Stimulated activated naive CD4-positive, alpha-beta T cell treated with Interleukin-2 at 50 U/mL for 16 hours (primary cell): ENCODE measurements at places on chromosomes 13 and 19.

- DNase-seq = no peak
These were observed 29.2 kb downstream of the ZNF844 start for GRCh38 chr19:12093777-12094176.

- DNase-seq = no peak
These were observed 15.5 kb downstream of the KLF2 start for GRCh38 chr19:16340092-16340491.

- DNase-seq = no peak
These were observed 123.8 kb downstream of the STK24 start for GRCh38 chr13:98452851-98453843.

GRCh38 chr13:51416107-51416506, 36.7 kb downstream of the INTS6 start:
- DNase-seq = no peak

GRCh38 chr13:45078003-45078402, 42.3 kb upstream of the GTF2F2 start:
- no peak for DNase-seq

GRCh38 chr13:33863188-33863789, 45.3 kb downstream of the RFC3 start:
- DNase-seq = no peak

DNA sequence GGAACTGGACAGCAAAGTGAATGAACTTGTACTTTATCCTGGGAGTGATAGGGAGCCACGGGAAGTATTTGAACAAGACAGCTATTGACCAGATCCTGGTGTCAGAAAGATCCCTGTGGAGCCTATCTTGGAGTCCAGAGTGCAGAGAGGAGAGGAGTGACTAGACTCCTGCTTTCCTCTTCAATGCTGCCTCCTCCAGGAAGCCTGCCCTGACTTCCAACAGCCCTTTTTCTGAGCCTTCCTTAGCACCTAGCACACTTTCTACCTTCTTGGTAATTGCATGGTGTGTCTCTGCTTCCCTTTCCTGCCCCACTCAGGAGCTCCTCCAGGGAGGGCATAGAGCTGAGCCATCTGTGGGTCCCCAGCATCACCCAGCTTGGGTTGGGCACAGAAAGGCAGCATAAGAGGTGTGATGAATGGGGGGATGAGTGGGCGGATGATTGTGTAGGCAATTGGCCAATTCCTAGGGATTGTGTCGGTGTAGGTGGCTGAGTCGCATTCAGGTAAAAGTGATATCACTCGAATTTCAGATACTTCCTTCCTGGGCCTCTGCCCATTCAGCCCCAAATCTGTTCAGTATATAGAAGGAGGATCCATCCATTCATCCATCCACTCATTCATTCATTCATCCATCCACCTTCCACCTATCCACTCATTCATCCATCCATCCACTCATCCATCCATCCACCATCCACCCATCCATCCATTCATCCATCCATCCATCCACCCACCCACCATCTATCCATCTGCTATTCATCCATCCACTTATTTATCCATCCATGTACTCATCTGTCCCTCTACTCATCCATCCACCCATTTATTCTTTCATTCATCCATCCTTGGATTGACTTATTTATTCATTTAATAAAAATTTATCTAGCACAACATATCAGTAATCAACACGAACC, 26.9 kb downstream of the CYP4F22 start:
- DNase-seq = no peak

DNA sequence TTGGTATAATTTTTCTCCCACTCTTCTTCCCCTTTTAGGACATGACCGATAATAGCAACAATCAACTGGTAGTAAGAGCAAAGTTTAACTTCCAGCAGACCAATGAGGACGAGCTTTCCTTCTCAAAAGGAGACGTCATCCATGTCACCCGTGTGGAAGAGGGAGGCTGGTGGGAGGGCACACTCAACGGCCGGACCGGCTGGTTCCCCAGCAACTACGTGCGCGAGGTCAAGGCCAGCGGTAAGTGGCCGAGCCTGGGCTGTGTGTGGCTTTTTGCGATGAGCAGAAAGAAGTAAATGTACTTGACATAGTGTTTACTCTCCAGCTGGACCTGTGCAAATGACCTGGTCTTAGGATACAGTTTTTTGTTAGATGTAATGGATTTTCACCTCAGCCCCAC, 102.5 kb downstream of the ARHGEF7 start:
- DNase-seq = no peak

DNA sequence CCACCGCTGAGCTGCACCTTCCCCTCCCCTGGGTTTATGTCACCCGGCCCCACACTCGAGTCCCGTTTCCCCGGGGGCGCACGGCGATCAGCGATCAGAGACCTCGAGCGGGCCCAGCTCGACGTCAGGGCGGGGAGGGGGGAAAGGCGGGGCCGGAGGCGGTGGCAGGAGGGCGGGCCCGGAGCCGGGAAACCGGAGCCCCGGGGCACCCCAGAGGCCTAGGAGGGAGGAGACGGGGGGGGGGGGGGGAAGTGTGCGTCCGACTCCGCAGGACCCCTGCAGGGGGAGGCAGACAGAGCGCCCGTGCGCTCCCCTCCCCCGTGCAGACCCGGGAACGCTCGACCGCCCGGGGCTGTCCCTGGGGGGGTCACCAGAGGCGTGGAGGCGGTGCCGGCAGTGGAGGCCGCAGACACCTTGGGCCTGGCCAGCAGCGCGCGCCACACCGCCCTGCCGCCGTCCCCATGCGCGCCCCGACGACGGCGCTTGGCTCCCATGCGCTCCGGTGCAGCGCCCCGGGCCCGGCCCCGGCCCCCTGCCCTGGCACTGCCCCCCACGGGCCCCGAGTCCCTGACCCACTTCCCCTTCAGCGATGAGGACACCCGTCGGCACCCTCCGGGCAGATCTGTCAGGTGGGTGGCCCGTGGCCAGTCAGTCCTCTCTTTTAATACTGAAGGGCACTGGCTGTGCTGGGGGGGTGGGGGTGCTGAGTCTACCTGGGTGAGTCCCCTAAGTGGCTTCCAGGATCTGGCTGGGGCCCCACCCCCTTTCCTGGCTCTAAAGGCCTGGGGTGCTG, 11.8 kb downstream of the PDE4A start:
- peak; percentile 47 for DNase-seq

GRCh38 chr13:29746148-29746677, 104.2 kb downstream of the UBL3 start:
- no peak for DNase-seq

DNA sequence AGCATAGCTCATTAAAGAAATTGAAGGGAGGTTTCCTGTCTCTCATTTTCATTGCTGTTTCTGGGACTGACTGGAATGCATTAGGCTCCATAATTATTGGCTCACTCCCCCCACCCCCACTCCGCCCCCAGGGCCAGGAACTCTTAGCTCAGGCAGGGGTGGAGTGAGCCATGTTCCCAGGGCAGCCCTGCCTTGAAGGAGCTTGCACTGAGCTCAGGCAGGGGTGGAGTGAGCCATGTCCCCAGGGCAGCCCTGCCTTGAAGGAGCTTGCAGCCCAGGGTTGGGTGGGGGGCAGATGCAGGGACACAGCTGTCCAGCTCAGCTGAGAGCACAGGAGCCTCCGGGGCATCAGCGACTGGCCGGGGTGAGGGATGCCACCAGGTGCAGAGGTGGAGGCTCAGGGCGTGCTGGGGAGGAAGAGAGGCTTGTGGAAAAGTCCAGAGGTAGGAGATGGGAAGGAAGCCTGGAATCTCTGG, 39.1 kb upstream of the TFDP1 start:
- no peak for DNase-seq

GRCh38 chr19:15285896-15286591, 46.3 kb downstream of the BRD4 start:
- DNase-seq = no peak

- peak; percentile 62 for DNase-seq
These were observed 689 bp downstream of the ING1 start for GRCh38 chr13:110713981-110714796.

GRCh38 chr13:24668511-24668910, 11.7 kb upstream of the ATP12A start:
- DNase-seq = no peak

- DNase-seq = no peak
These were observed 10.8 kb upstream of the MISP start for GRCh38 chr19:739998-740715.

GRCh38 chr19:4007836-4008539, 452 bp downstream of the PIAS4 start:
- DNase-seq = no peak

- peak; percentile 53 for DNase-seq
These were observed 2.9 kb upstream of the FTL start for GRCh38 chr19:48962029-48962848.

GRCh38 chr13:38255600-38255999, 94.1 kb upstream of the UFM1 start:
- no peak for DNase-seq

DNA sequence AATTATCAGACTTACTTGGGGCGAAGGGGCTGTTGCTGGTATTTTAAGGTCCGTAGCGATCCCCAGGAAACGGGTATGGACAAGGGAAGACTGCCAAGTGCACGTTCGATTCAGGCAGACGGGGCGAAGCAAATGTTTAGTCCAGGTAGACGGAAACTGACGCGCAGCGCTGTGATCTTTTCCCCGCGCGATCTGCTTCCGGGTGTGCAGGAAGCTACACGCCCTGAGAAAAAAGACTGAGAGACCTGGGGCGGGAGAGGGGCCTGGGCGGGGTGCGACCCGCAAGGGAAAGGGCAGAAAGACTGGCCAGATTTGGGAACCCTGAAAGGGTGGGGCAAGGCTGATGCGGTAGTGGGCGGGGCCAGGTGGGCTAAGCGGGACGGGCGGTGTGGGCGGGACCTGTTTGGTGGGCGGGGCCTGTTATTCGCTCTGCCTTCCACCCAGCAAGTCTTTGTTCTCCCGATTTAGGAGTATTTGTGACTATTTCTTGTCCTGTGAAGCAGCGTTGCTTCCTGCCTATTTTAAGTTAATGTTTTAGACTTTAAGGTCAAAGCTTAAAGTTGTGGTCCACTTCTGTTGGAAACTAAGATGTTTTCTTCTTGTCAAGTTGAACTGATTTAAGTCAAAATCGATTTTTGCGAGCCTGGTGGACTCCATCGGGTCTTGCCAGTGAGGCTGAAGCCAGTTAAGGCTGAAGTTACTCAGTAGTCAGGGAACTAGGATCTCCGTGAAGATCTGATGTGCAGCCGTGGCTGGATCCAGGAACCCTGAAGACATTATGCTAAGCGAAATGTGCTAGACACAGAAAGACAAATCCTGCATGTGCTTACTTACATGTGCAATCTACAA, at the start of gene ZNF836:
Gene ZNF836, minus strand, starts transcription at position 301 of the 849 bp plus-strand sequence. CDS start 3,549 bp downstream, outside the sequence.
- DNase-seq = peak; percentile 87

DNA sequence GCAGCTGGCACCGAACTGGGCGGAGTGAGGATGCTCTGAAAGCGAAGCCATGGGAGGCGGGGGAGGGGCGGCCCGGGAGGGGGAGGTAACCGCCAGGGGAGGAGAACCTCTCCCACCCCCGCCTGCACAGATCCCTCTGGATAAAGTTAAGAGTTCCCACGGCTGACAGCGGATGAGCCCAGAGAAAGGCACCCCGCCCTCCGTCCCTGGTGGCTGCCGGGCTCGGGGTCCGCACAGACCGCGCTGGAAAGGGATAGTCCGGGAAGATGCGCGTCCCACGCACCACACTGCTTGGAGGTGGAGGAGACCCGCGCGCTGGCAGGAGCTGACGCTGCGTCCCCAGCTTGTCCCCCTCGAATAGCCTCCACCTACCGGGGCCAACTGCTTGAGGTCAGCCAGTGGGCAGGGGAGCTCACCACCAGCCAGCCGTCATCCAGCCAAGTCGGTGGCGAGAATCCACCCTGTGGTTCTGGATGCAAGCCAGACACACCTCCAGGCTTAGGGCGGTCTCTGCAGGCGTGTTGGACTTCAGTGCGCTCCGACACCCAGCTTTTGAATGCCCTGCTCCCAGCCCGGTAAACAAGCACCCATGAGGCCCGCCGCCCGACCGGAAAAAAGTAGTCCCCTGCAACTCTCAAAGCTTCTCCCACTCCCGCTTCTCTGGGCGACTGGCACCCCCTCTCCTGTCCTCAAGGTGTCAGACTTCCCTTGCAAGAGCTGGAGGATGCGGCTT, at the start of gene TRPC4:
Gene TRPC4, minus strand, starts transcription at position 17 of the 733 bp plus-strand sequence. CDS start 86,439 bp downstream, outside the sequence.
- DNase-seq = no peak

- DNase-seq = no peak
These were observed 6.7 kb downstream of the SPPL2B start for GRCh38 chr19:2334986-2335846.

DNA sequence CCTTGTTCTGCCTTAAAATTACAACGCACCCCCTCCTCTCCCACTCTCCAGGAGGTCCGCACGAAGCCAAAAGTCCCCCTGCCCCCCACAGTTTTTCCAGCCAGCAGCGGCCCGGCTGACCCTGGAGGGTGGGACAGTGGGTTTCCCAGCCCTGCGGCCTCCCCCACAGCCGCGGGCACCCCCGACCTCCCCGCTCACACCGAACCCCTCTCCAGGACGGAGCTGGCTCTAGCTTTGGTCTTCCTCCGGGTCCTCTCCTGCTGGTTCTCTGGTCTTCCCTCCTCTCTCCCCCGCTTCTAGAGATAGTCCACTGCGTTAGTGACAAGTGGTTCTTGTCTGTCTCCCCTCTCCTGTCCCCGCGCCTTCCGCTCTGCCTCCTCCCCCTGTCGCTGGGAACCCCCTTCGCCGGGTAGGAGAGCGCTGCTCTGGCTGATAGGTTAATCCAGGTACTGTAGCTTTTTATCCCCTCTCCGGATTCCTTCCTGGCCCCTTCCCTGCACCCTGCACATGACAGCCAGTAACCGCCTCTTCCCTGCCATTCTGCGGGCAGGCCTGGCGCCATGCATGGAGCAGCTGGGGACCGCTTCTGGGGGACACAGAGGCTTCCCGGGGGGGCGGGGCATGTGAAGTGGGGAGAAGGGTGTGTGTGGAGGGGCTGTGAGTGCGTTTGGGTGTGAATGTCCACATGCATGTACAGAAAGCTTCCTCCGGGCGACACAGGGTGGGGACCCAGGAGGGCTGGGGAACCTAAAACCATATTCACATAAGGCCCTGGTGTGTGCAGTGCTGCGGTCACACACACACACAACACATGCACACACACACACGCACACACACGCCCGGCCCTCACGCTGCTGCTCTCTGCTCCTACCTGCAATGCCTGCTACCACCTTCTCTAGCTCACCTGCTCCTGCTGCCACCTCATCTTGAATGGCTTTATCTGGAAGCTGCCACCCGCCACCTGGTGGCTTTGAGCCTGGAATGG, 17.2 kb downstream of the PRR36 start:
- DNase-seq = no peak

DNA sequence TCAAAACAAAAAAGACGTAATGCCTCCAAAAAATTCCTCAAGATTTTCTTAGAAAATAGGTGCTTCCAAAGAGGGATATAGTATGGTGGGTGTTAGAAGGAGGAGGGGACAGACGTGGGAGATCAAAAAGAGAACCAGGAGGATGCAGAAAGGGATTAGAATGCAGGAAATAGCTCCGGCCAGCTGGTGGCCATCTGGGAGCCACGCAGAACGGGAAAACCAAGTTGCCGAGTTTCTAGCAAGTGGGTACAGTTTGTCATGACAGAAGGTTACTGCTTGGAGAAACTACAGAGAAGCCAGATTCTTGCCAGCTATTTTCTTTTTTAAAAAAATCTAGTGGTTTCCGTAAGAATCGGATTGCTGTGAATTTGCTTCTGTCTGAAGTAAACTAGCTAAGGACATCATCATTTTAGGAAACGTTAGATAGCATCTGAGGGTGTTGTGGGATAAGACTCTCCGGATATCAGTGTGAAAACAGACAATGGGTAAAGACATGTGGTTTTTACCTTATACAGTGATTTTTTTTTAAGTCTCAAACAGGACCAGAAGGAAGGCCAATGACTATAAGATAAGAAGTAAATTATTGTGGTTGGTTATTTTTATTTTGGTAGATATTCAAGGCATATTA, 104.9 kb downstream of the HSPH1 start:
- DNase-seq = no peak

GRCh38 chr19:4474514-4475022, 2.5 kb downstream of the HDGFL2 start:
- DNase-seq = no peak

GRCh38 chr19:17883627-17884410, 12.1 kb downstream of the SLC5A5 start:
- no peak for DNase-seq
